Ovary (tissue), 10 donors: ENCODE measurements at places on chromosomes 2 and 18. TPM values are rescaled to one million over a fixed set of nuclear protein-coding genes. Genes with fewer than 3 reads are reported as not detected.

DNA sequence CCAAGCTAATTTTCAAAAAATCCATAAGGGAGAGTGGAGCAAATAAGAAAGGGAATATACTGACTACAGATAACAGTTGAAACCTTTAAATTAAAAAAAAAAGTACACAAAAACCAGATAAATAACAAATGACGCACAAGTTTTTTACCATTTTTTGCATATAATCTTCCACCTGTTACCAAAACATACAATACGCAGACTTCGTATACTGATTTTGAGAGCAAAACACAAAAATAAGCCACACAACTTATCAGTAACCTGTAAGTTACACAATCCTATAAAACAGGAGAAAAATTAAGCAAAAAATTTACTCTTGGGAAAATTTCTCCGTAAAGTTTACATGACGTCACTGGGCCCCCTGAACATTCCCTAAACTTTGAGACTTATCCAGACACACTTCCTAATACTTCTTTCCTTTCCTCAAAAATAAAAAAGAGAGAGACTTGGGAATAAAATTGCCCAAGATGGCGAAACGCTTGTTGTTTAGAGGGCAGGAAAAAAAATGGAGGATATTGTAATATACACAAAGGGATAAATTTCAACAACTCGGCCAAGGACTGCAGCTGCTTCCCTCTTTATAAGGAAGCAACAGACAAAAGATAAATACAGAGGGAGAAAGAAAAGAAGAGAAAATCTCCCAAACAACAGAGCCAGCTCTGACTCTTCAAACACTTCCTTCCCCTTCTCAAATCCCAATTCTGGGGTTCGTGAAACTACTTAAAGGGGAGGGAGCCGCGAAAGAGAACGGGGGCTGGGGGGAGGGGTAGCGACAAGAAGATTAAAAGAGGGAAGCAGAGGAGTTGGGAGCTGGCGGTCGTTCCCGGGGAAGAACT is 1.6 kb downstream of the BAZ2B start:
- no peak for DNase-seq

GRCh38 chr18:78662879-78663278 is 316.7 kb upstream of the SALL3 start:
- DNase-seq, result no peak

- DNase-seq, result no peak
These were observed 697.0 kb upstream of the ID2 start for GRCh38 chr2:7984693-7985353.

DNA sequence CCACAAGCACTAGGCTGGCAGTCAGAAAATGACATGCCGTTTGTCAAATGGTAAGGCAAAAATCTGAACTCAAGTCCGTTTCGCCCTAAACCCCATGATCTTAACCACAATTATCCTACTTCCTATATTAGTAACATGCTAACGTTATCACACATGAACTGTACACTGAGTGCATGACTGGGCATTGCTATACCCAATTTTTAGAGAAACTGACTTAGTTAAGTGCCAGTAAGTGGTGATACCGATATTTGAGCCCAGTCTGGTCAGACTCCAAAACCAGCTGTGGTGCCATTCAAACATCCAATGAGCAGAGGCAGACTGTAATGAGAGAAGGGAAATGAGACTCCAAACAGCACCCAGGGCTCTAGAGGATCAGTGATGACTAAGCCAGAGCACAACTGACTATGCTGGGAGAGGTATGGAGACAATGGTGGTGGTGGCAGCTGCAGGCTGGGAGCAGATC is 311.7 kb upstream of the PKDCC start:
- no peak for DNase-seq

The LYPD6B gene
- 1.2 TPM for total RNA-seq

The ZAP70 gene
- 0.69 TPM for total RNA-seq

The CIB4 gene
- not detected for total RNA-seq
